Neural progenitor cell (in vitro differentiated cells): ENCODE measurements at places on chromosomes 2 and 18.

GRCh38 chr2:175557810-175558377, 376.4 kb upstream of the ATP5MC3 start:
- DNase-seq: no peak

GRCh38 chr2:151817929-151818328, 10.3 kb downstream of the ARL5A start:
- DNase-seq: no peak

- DNase-seq: no peak
Observed at GRCh38 chr2:120778244-120778643, 42.6 kb downstream of the GLI2 start.

DNA sequence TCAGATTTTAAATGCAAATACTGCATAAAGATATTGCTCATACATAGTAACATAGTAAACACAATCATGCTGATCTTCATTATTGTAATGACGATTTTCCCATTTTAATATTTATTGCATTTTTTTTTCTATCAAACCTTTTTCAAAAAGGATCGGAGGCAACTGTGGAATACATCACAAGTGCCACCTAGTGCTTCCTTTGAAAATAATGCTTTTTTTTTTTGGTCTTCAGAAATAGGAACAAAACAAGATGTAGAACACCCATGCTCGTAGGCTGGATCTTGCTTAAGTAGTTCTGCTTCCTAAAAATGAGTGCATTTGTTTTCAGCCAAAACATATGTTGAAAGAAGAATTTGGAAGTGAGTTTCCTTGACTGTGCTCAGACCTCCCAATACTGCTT, 35.7 kb upstream of the GPR155 start:
- no peak for DNase-seq

DNA sequence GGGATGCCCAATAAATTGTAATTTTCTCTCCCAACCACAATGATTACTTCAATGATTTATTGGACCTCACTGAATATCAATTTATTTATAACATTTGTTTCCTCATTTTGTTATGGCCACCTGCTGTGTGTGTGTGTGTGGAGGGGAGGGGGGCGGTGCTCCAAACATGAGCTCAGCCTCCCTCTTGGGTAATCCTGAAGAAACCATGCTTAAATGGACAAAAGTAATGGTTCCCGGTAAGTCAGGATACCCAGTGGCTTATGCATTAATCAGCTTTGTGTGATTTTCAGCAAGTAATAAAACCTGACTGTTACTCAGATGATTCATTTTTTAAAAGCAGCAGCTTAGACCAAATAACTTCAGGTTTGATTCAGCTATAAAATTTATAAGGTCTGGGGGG, 495.1 kb upstream of the MEX3C start:
- no peak for DNase-seq
